ENCODE measurements at places on chromosomes 11 and 22.
A peak's percentile ranks its signal among the peaks of the same experiment; 100 is the strongest.

DNA sequence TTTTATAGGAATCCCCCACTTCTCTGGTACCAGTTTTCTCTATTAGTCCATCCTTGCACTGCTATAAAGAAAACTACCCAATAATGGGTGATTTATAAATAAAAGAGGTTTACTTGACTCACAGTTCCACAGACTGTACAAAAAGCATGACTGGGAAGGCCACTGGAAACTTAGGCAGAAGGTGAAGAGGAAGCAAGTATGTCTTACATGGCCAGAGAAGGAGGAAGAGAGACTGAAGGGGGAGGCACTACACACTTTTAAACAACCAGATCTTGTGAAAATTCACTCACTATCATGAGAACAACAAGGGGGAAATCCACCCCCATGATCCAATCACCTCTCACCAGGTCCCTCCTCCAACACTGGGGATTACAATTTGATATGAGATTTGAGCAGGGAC is 68.9 kb upstream of the GNAZ start:
- no peak for DNase-seq

GRCh38 chr22:26823966-26824365 is 166.6 kb downstream of the MIAT start:
- no peak for DNase-seq

- peak; percentile 49 for DNase-seq
These were observed 109.3 kb downstream of the GGTLC2 start for GRCh38 chr22:22753526-22754267.

DNA sequence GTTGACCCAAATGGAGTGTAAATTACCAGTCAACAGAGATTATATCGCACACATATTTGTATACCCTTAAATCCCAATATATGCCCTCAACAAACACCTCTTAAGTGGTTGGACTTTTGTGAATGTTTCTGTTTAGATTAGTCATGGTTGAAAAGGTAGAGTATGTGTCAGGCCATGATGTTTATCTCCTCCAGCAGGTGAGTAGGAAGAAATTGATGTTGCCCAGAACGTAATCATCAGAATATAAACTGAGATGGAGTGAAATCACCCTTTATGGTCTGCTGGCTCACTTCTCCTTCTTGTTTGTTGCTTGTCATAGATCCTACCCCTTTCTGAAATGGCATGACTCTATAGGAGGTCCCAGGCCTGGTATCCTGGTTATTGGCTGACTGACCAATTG is 431.8 kb downstream of the ETS1 start:
- no peak for DNase-seq

DNA sequence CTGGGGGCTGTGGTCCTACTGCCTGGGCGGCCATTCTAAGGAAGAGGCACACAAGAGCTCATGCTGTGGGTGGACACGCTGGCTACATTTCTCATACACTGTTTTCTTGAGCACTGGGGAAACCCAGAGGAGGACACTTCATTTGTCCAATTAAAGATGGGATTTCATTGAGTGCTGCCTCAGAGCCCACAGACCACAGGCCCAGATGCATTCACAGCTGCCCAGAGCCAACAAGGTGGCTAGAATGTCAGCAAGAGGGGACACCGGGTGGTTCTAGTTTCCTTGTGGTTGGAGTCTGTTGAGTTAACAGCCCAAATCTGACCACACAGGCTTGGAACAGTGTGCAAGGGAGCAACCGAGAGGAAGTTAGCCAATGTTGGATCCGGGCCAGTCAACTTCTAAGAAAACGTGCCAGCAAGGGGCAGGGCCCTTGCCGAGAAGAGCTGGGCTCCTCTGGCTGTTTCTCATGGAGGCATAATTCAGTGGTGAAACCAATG is 35.0 kb upstream of the SORL1 start:
- DNase-seq: no peak

GRCh38 chr11:20501971-20502370 is 97.4 kb upstream of the SLC6A5 start:
- DNase-seq: no peak

DNA sequence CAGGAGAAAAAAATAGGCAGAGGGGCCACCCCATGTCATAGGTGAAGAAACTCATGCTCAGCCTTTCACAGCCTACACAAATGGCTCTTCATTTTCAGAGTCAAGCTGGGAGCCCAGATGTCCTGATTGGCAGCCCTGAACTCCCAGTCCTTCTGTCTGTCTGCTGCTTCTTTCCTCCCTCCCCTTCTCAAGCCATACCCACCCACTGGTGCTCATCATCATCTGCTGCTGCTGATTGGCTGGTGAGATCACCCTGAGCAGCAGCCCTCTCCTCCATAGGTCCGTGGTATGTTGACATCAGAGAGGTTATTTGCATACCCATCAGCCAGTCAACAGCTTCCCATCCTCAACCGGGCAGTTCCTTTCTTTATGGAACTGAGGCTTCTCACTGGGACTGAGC is 46.1 kb upstream of the PRDM11 start:
- no peak for DNase-seq

DNA sequence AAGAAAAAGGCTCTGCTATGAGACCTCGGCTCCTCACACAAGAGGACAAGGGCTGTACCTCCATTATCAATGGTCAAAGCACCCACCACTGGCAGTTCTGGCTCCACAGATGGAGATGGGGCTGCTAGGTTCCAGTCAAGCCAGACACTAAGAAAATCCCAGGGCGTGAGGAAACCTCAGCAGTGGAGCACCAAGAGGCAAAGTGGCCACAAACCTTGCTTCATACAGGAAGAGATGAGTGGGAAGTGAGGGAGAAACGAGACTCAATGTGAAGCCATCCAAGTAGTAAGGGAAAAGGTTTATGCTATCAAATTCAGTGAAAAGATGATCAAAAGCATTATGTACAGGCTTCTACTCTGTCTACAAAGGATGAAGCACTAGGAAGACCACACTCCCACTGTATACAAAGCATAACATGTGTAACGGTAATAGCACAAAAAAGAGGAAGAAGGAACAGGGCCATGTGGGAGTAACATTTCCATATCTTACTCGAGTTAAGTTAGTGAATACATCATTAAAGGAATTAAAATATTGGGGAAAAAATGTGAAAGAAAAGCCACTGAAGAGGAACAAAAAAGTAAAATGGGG is 27.0 kb downstream of the POLDIP3 start:
- no peak for DNase-seq

GRCh38 chr11:105986554-105986953 is 35.5 kb downstream of the MSANTD4 start:
- no peak for DNase-seq

GRCh38 chr11:62665075-62665598 is at the start of the genes C11orf98 and CSKMT:
C11orf98 (minus strand) TSS chr11:62665210; CDS start chr11:62665169, 41 bp downstream.
CSKMT (plus strand) TSS chr11:62665312; CDS start chr11:62665880, 568 bp downstream.
- peak; percentile 81 for DNase-seq

- no peak for DNase-seq
These were observed 48.8 kb upstream of the CD44 start for GRCh38 chr11:35090125-35090524.

- no peak for DNase-seq
These were observed 14.3 kb upstream of the RANBP1 start for GRCh38 chr22:20101638-20102037.

Data from NCI-H1930 (cell line).